ENCODE measurements at places on chromosomes 7 and 10. TPM values are rescaled to one million over a fixed set of nuclear protein-coding genes. Genes with fewer than 3 reads are reported as not detected.

Gene ACHE
- total RNA-seq: 0.13 TPM

Gene NOS3
- 96.3 TPM for total RNA-seq

Gene WASL
- 26.3 TPM for total RNA-seq

Gene MET
- total RNA-seq: 103 TPM

Gene CALML3
- not detected for total RNA-seq

Gene BEND7
- total RNA-seq: 12.9 TPM

Gene FRMPD2
- 0.07 TPM for total RNA-seq

Gene ZNF777
- 7.4 TPM for total RNA-seq

Gene MKX
- not detected for total RNA-seq

Gene PSMC2
- total RNA-seq: 242 TPM

Gene MEST
- total RNA-seq: 7.2 TPM

Gene AKR1D1
- total RNA-seq: not detected

Gene STEAP2
- 8.2 TPM for total RNA-seq

Gene SH2D4B
- total RNA-seq: under 0.01 TPM

Gene HABP2
- not detected for total RNA-seq

Gene GNGT1
- total RNA-seq: not detected

Gene SLC26A3
- total RNA-seq: not detected

Gene PIK3CG
- total RNA-seq: 22.9 TPM

Gene SLC26A5
- 0.14 TPM for total RNA-seq

Gene MGMT
- 8.5 TPM for total RNA-seq

Gene SPDYE5
- total RNA-seq: under 0.01 TPM

Gene PRTFDC1
- 13.6 TPM for total RNA-seq

Gene ACTL6B
- not detected for total RNA-seq

Gene CUBN
- total RNA-seq: 5.2 TPM

Gene NPS
- not detected for total RNA-seq

Gene PRSS1
- total RNA-seq: not detected

Gene NPY4R2
- total RNA-seq: not detected

Gene WDR86
- total RNA-seq: not detected

Gene TBX20
- total RNA-seq: 14.4 TPM

All from thoracic aorta endothelial cell (primary cell).